T-helper 17 cell (primary cell): ENCODE measurements at places on chromosomes 6 and 20.

GRCh38 chr6:72461144-72461543 lies 160.7 kb upstream of the KCNQ5 start:
- no peak for DNase-seq

DNA sequence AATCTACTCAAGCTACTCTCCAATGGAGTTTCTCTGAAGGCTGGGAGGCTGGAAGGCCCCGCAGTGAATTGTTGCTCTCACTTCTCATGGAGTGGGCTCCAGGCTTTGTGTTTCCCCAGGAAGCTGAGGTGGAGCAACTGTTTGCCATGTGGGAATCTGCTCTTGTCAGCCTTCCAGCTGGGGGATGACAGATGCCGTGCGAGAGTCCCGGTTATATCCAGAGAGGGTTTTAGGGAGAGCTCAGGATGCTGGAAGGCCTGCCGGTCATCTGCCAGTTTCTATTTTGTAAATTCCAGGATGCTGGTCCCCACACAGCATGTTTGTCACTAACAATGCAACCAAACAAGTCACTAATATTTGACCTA lies 98.2 kb upstream of the NAA20 start:
- no peak for DNase-seq

GRCh38 chr20:61562897-61563504 lies 310.9 kb downstream of the CDH4 start:
- DNase-seq = no peak

- DNase-seq = no peak
Measured at GRCh38 chr6:42380228-42380979, 71.3 kb downstream of the TRERF1 start.

- no peak for DNase-seq
Measured at GRCh38 chr20:20571068-20571780, 141.2 kb downstream of the RALGAPA2 start.

GRCh38 chr20:41355192-41355591 lies 11.4 kb downstream of the EMILIN3 start:
- no peak for DNase-seq

DNA sequence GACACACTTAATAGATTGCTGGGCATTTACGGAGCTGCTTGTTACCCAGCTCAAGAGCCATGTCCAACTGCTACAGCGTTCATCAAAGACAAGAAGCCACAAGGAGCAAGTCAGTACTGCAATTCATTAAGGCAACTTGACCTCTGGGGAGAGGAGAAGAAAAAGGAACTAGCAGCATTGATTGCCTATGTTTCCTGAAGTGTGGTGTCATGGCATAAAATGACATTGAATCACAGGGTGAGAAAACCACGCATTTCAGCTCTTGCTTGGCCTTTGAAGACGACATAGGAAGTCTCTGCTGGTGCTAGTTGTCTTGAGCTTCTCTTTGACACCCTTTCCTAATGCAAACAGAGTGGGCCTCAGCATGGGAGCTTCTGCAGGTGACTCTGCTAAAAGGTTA lies 139.1 kb downstream of the CDH26 start:
- no peak for DNase-seq

DNA sequence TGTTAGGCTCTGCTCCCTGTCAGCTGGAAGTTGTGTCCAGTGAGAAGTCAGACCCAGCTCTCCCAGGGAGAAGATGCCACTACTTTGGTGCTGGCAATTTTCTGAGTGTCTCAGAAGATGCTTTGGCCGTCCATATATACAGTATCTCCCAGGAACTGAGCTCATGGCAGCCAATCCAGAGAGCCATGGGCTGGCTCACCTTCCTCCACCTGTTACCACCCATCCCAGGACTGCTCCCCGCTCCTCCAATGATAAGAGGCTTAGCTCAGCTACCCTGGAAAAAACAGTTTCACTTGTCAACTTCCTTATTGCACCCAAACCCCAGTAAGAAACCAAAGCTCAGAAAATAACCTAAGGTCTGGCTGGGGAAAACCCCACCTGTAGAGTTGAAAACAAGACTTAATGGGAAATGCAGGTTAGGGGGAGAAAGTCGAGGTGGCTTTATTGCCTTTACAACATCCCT lies at the start of gene BNIP5:
BNIP5 (minus strand) TSS at position 110 of the 463 bp plus-strand sequence. CDS start 6,198 bp downstream, outside the sequence.
- no peak for DNase-seq

DNA sequence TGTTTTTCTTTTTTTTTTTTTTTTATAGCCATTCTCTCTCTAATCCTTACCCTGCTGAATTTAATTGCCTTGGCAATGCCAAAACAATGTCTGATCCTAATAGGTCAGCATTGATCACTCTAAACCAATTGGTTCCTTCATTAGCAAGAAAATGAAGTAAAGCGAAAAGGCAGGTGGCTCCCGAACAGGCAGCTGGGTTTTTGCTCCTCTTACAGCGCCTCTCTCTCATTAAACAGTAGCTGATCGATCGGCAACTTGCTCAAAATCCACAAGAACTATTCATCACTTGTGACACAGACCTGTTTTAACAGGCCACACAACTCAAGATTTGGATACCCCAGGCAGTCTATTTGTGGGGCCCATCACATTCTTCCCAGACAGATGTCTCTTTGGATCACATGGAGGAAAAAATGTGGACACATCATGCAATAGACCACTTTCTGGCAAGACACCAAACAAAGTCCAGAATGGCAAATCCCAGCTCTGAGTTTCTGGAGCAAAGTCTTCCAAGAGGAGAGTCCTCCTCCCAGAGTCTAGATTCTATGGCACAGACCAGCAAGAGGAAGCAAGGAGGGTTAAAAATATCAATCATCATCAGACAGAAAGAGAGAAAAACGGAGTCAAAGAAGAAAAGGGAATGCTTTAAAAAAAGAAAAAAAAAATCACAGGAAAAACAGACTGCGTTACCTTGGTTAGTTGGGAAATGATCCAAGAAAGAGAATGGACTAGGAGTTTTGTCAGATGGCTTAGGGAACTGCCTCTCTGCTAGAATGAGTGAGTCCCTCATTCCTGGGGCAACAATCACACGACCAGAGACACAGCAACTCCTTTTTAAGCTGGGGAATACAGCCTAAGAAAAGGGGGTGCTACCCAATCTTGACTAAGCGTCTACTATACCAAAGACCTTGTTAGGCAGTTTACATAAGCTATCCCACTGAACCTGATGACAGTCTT lies 247.8 kb downstream of the BTBD9 start:
- DNase-seq = no peak

GRCh38 chr20:47008842-47009518 lies 114.3 kb downstream of the EYA2 start:
- DNase-seq = no peak

DNA sequence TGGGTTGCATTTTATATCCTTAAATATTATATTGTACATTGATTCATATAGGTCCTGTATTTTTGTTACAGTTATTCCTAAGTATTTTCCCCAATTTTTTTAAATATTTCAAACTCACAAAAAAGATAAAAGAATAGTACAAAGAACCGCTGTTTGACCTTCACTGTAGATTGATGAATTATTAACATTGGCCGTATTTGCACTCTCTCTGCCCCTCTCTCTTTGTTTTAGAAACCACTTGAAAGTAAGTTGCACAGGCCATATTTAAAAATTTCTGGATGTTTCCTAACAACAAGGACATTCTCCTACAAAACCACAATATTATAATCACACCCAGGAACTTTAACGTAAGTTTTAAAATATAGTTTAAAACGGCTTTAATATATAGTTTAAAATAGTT lies 72.0 kb upstream of the DUSP22 start:
- DNase-seq = no peak

GRCh38 chr6:48369100-48369499 lies 258.1 kb upstream of the PTCHD4 start:
- DNase-seq = no peak

GRCh38 chr6:142399739-142400138 lies 97.9 kb downstream of the ADGRG6 start:
- DNase-seq = no peak

DNA sequence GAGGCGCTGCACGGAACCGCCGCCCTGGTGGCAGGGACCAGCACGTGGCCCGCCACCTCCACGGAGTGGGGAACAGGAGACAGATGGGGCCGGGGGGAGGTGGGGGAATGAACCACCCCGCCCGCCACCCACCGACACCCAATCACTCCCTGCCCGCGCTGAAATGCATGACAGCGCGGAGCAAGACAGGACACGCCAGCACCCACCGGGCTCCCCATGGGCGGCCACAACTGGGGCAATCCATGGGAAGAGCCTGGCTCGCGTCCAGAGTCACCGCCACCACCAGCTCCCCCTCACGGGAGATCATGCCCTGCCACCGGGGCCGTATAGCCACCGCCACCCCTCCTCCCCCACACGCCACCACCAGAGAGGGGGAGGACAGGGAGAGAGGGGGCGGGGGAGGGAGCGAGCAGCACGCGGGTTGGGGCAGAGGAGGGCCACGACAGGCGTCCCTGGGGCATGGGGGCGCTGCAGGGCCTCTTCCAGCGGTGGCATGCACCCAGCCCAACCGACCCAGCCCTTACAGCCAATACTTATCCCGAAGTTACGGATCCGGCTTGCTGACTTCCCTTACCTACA lies 744.3 kb upstream of the DEFB115 start:
- DNase-seq = no peak

DNA sequence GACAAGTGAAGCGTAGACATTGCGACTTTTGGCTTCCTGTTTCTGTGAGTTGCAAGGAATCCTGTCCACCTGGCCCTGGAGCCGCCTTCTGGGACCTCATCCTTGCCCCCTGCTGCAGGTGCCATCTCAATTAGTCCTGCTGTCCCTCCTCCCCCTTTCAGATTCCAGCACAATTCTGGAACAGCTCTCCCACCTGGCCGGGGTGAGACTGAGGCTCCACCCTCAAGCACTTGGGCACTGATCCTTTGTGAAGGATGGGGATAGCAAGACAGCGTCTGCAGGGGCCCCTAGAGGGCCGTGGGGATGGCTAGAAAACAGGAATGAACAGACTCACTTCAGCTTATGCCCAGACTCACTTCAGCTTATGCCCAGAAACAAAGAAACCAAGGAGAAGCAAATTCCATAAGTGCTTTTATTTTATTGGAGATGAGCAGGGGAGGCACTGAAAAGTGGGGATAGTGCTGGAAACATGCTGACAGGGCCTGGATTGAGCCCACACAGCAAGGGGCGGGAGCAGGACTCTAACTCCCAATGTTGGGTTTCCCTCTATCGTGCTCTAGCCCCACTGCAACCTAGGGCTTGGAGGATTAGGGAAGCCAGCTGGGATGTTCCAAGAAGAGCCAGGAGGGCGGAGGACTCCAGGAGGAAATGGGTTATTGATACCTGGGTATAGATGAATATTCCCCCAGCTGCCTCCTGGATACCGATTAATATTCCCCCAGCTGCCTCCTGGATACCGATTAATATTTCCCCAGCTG lies 1.4 kb downstream of the C6orf15 start:
- DNase-seq = no peak

- DNase-seq = no peak
Measured at GRCh38 chr6:56916849-56917551, 37.9 kb upstream of the BEND6 start.

GRCh38 chr6:116512111-116512559 lies 696 bp downstream of the CALHM5 start:
- no peak for DNase-seq

DNA sequence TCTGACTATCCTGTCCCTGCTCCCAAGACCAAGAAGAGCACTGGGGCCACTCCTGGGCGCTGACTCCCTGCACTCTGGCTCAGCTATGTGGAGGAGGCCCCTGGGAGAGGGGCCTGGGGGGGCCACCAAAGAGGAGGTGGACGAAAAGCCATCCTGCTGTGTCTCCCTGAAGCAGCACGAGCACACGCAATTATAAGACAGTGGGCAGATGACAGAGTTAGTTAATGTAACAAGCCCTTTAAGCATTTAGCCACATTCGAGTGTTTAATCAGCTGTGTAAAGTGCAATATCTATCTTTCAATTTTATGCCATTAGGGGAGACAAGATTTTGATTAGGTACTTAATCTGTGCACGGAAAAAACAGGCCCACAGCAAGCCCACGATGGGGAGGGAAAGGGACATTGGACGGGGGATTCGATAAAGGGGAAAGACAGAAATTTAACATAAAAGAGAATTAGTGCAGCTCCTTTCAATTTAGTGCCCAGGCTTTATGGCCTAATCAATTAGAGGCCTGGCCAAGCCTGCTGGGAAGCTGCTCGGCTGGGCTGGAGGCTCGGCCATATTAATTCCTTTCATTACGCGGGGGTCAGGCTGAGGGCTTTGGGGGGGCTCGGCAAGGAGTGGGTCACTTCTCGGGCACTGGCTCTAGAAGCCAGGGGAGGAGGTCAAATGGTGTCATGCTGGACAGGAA lies 286.2 kb downstream of the DHX35 start:
- no peak for DNase-seq
